Fibroblast of skin of scalp (primary cell): ENCODE measurements at places on chromosomes 16 and 17.

GRCh38 chr17:60699090-60699489 is 21.4 kb downstream of the BCAS3 start:
- DNase-seq = no peak

DNA sequence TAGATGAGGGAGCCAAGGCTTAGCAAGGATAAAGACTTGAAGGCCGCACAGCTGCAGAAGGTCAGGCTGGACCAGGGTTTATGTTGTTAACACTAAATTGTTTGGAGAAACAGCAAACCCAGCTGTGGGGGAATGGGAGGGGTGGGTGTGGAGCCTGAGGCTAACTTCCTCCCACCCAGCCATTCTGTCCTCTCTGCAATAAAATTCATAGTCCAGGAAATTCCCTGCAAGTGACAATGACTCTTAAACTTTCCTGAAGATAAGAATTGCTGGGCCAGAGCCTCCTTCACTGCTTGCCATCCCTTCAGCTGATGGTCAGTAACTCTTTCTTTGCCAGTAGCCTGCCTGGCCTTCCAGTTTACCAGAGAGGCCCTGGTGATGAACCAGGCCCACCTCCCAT is 19.4 kb upstream of the ATP5MC1 start:
- DNase-seq = no peak

GRCh38 chr17:78026381-78026780 is 67.9 kb downstream of the TNRC6C start:
- peak; percentile 43 for DNase-seq

GRCh38 chr16:9845661-9846361 is 336.4 kb downstream of the GRIN2A start:
- peak; percentile 81 for DNase-seq

DNA sequence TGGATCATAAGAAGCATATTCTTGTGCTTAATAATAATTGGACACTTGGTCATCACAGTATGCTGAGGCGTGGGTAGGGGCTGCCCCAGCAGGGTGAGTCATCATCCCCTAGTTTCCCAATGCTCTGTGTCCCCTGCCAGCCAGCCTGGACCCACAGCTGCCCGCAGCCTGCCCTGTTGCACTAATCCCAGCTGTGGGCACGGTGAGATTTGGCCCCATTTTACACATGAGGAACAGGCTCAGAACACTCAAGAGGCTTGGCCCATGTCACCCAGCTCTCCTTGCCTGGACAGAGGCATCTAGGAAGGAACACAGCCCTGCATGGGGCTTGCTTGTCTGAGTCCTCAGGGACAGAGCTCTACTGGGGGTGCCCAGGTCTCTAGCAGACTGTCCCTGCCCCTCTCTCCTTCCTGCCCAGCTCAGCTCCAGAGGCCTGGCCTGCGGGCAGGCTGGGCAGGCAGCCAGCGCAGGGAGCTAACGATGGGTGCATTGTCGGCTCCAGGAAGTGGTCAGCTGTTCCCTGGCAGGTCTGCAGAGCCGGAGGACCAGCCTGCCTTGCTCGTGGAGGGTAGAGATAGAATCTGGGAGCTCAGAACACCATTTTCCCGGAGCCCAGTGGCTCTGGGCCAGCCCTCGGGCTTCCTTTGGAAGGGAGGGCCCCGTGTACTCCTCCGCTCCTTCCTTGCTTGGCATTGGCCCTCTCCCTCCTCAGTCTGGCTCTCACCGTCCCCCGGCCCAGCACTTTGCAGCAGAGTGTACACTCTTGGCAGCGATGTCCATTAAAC is 189.4 kb downstream of the RAB11FIP4 start:
- peak; percentile 55 for DNase-seq

GRCh38 chr16:8631373-8631772 is 9.9 kb downstream of the METTL22 start:
- DNase-seq = no peak

GRCh38 chr16:13779676-13780075 is 140.3 kb upstream of the ERCC4 start:
- DNase-seq = no peak

DNA sequence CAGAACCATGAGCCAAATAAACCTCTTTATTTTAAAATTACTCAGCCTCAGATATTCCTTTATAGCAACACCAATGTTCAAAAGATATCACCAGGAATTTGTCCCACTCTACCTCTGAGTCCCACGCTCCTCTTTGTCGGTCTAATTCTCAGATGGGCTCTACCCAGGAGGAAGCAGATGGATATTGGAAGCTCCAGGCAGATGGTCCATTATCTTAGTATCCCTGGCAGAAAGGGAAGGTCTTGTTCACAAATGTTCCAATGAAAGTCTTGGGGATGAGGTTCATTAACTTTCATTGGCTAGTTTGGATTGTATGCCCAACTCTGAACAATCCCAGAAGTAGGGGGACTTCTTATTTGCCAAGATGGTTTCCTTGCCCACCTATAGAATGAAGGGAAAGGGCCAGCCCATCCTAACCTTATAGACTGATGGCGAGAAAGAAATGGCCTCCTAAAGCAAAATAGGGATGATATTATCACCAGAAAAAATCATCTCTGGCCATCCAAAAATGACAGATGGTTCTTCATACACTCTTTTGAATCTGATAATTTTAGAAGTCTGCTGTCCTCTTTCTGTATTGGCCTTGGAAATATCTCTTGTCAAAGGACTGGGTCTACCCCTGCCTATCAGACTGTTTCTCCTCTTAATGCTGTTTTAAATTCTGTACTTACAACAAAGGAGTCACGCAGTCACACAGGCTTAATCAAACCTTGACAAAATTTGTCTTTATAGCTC is 21.3 kb upstream of the ELAC2 start:
- DNase-seq = no peak

DNA sequence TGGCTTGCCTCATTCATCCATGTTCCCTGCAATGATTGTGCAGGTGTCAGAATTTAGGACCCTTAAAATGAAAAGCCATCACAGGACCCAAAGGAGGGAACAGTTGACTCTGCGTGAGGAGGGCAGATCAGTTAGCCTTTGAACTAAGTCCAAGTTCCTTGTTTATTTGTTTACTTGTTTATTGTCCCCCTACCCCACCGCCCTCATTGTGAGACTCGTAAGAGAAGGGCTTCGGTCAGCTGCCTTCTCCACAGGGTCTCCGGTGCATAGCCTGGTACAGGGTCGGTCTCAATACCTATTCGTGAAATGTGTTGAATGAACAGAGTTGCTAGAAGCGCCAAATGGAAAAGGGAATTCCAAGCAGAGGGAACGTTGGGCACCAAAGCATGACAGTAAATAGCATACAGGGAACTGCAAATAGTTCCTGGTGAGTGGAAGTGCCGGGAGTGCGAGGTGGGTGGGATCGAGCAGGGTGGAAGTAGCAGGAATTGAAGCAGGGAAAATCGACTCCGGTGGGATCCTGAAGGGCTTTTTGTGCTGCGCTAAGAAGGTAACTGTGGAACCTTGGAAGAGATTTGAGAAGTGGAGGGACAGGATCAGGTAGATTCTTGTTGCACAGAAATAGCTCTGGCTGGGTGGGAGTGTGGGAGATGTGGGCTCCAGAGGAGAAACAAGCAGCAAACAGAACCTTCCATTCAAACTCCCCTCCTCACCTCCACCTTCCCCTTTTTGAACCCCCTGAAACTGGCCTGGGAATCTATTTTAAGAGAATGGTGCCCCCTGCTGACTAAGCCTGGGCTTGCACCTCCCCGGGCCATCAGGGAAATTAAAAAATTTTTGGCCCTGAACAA is 12.7 kb downstream of the SLC35B1 start:
- peak; percentile 15 for DNase-seq

GRCh38 chr16:30985401-30986128 is 558 bp downstream of the HSD3B7 start:
- DNase-seq = no peak
